ENCODE measurements at places on chromosomes 4 and X.

- DNase-seq, result no peak
Measured at GRCh38 chr4:156558373-156559025, 413.1 kb downstream of the PDGFC start.

GRCh38 chr4:107951551-107951950 lies 20.2 kb downstream of the CYP2U1 start:
- no peak for DNase-seq

DNA sequence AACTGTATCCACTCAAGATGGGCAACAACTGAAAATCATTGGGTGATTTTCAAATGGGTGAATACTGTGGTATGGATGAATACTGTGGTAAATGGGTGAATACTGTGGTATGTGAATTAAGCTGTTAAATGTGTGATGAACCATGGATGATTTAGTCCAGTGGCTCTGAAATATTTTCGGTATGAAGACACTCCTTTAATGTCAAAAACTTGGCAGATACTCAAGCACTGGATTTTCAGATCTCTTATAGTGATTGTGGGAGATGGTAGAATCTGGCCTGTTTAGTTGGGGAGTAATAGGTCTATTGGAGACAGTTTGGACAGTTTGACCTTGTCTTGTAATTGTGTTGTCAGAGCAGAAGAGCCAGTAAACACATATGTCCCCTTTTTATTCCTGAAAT lies 45.7 kb downstream of the SSX7 start:
- DNase-seq, result no peak

DNA sequence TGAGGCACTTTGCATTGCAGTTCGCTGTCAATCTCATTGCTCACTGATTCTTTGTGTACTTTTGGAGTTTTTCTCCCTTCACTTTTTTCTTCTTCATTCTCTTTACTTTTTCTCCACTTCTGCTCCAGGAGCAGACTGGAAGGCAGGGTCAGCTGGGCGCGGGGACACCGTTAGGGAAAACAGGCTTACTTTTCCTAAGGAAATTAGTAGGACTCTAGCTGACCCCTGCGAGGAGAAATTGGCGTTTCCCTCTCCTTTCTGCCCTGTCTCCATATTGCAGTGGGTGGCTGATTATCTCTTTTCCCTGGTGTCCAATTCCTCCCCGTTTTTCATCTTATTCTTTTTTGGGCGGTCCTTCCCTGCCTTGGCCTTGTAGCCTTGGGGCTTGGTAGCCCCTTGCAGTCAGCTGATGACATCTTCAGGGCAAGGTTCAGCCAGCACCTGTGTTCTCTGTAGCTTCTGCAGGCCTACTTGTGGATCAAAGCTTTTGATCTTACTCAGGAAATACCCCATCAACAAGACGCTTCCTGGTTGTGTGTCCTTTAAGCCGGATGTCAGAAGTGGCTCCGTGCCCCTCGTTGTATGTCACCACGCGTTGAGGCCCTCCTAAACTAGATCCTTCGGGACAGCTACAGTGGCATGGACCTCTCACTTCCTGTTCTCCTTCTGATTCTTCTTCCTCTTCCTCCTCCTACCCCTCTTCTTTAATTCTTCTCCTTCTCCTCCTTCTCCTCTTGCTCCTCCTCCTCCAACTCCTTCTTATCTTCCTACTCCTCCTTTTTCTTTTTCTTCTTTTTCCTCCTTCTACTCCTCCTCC lies 36.1 kb downstream of the NBDY start:
- DNase-seq, result peak; percentile 78

DNA sequence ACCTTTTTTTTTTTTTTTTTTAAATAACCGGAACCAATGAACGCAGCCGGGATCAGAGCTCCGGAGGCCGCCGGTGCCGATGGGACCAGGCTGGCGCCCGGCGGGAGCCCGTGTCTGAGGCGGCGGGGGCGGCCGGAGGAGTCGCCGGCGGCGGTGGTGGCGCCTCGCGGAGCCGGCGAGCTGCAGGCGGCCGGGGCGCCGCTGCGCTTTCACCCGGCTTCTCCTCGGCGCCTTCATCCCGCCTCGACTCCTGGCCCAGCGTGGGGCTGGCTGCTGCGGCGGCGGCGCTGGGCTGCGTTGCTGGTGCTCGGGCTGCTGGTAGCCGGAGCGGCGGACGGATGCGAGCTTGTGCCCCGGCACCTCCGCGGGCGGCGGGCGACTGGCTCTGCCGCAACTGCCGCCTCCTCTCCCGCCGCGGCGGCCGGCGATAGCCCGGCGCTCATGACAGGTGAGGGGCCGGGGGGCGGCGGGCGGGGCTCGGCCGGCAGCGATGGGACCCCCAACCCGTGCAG lies 337 bp downstream of the STIM2 start:
- peak; percentile 83 for DNase-seq

- no peak for DNase-seq
Measured at GRCh38 chr4:94974773-94975172, 217.0 kb downstream of the BMPR1B start.

- no peak for DNase-seq
Measured at GRCh38 chr4:7209699-7210098, 17.4 kb downstream of the SORCS2 start.

- DNase-seq, result no peak
Measured at GRCh38 chr4:150178161-150178560, 99.9 kb downstream of the DCLK2 start.

DNA sequence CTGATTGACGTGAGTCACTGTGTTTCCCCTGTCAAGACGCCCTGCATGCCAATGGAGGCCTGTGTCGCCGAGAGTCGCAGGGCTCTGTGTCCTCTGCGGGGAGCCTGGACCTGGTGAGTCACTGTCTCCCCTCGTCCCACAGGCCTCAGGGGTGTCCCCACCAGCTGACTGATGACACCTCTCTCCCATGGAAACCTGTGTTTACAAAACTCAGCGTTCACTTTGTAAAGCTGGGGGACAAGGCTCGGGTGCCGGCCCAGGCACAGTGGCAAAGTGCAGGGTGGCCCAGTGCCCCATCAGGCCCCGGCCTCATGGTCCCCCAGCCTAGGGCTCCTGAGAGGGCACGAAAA lies 21.2 kb upstream of the HGFAC start:
- DNase-seq, result no peak

DNA sequence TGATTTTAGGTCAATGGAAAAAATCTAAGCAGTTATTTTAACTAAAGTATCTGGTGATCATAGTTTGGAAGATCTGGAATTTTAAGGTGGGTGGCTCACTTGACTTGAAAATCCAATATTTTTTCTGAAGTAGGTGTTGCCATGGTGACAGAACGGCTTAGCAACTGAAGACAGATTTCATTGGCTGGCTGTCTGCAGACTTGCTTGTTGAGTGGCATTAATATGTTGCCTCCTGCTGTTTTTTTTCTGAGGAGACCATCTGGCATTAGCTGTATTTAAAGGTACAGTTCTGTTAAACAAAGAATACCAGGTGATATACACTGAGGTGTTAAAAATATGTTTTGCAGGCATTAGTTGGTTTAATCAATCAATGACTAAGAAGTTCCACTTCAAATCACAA lies 19.8 kb downstream of the CPE start:
- no peak for DNase-seq

DNA sequence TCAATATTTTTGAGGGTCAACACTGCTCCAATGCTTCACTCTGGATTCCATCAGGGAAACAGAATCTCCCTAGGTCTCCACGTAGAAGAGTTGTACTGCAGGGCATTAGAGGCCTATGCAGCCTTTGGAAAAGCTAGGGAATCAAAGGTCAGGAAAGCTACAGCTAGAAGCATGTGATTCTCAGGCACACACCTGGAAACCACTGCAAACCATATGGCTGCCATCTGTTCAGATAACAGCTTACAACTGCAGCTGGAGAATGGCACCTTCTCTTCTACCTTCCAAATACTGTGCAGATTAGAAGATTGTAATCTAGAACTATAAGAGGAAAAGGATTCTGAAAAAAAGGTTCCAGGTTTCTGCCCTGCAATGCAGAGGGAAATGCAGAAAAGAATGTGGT lies 60.6 kb downstream of the BTC start:
- no peak for DNase-seq

GRCh38 chrX:80876877-80877276 lies 67.2 kb upstream of the BRWD3 start:
- DNase-seq, result no peak

- DNase-seq, result no peak
Measured at GRCh38 chrX:23133551-23133950, 133.8 kb downstream of the DDX53 start.

All from activated CD8-positive, alpha-beta memory T cell treated with anti-CD3 and anti-CD28 coated beads for 24 hours (primary cell).